ENCODE measurements at places on chromosomes 3 and 15.

DNA sequence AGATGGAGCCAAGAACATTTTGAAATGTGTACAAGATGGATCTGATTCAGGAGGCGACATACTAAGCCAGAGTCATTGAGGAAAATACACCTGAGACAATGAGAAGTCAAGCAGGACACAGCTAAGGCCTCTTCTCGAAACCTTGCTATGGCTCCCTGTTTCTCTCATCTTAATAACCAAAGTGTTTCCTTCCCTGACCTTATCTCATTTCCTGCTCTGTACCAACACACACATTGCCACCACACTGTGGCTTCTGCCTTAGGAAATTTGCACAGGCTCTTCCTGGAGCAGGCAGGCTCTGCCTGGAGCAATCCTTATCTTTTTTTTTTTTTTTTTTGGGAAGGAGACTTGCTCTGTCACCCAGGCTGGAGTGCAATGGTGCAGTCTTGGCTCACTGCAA, 36.6 kb downstream of the OXSM start:
- DNase-seq: no peak

DNA sequence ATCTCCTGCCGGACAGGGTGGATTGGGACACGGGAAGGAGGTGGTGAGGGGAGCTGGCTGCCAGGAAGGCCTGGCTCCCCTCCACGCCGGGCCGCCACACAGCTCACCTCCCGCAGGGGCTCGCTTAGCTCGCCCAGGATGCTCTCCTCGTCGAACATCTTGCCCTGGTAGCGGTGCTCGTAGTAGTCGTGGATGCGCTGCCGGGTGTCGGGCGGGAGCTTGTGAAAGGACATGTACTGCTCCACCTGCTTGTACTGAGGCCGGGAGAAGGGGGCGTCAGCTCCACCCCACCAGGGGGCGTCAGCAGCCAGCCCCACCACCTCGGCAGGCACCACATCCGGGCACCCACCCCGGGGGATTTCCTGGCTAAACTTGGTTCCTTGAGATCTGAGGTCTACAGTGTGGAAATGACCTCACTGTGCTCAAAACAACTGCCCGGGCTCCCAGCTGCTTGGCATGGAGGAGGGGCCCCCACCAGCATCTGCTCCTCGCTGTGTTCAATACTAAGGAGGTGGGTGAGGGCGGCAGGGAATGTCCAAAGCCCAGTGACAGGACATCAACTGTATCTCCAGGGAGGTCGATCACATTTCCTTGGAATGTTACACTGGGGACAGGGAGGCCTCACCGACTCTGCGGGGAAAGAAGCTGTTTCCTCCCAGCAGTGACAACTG, 43.4 kb downstream of the HCN4 start:
- DNase-seq: no peak

DNA sequence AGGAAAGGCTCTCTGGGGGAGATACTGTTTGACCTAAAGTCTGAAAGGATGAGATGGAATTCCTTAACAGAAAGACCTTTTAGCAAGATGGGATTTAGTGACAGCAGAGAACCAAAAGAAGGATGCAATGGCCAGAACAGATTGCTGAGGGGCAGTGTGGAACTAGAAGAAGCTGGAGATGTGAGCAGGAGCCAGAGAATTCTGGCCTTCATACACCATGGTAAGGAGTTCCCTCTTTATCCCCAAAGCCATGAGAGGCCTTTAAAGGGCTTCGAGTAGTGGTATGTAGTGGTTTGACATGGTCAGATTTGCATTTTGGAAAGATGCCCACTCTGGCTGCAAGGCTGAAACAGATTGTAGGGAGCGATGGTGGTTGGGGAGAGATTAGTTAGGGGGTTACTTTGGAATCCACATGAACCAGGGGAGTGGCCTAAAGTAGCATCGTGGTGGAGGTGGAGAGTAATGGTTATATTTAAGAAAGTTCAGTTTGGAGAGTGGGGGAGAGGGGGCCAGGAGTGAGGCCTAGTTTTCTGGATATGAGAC, 34.0 kb upstream of the NPHP3 start:
- DNase-seq: no peak

GRCh38 chr3:49785565-49786356, 581 bp downstream of the IP6K1 start:
- peak; percentile 11 for DNase-seq

- no peak for DNase-seq
These were observed 6.7 kb downstream of the LNP1 start for GRCh38 chr3:100407977-100408532.

DNA sequence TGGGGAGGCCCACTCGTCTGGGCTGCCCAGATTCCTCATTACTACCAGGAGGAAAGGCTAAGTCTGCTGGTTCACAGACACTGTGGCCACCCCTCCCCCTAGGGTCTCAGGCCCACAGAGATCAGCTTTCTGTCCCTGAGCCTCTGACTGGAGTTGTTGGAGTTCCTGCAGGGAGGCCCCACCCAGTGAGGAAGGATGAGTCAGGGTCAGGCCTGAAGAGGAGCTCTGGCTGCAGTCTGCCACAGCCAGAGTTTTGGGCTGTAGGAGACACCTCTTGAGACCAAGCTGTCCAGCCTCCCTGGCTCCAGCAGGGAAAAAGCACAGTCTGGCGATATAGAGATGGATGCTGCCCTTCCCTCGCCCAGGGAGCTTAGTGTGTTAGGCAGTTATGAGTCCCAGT, 720.9 kb upstream of the SEMA6D start:
- no peak for DNase-seq

DNA sequence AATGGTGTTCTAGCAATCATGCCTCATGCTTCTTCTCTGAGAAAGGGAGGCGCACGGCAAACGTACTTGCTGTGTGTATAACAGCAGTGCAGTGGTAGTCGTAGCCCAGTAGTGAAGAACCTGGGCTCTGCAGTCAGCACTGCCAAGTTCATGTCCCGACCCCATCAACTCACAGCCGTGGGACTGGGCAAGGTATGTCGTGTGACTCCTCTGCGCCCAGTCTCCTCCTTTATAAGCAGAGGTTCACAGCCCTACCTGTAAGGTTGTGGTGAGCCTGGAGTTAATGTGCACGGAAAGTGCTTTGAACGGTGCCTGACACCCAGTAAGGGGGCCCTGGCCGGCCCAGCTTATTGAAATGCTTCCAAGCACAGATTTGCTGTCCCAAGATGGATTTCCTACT, 26.6 kb downstream of the EHD4 start:
- DNase-seq: no peak

DNA sequence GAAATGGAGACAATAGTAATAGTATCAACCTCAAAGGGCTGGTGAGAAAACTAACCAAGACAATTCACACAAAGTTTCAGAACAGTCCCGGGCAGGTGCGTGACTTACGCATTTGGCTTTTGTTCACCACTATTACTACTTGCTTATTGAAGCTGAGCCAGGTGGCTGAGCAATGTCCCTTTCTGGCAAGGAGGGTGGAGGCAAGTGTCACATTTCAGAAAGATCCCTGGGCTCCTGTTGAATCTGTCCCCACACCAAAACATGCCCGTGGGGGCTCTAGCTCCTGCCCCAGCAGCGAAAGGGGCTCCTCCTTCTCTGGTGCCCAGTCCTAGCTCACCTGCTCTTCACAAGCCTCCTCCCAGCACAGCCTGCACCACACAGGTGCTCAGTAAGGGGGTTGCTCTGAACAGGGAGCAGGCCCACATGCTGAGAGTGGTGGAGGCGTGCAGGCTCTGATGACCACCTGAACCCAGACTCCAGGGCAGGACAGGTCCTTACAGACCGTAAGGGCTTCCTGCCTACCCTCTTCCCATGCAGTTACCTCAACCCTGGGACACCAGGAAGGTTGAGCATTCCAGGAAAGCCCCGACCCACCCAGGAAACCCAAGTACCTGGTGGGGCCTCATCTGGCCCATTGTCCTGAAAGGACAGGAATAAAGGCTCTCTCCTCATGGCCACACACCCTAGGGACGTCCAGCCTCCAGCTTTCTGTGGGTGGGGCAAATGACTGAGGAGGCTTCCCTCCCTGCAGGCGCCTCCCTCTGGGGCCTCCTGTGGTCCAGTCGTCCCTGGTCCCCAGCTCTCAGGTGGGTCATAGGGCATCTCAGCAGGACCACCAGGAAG, 32.6 kb downstream of the SEMA7A start:
- DNase-seq: peak; percentile 52

GRCh38 chr3:130971208-130971607, 55.4 kb downstream of the ASTE1 start:
- no peak for DNase-seq

- no peak for DNase-seq
These were observed 4.9 kb upstream of the NUP210 start for GRCh38 chr3:13424865-13425617.

DNA sequence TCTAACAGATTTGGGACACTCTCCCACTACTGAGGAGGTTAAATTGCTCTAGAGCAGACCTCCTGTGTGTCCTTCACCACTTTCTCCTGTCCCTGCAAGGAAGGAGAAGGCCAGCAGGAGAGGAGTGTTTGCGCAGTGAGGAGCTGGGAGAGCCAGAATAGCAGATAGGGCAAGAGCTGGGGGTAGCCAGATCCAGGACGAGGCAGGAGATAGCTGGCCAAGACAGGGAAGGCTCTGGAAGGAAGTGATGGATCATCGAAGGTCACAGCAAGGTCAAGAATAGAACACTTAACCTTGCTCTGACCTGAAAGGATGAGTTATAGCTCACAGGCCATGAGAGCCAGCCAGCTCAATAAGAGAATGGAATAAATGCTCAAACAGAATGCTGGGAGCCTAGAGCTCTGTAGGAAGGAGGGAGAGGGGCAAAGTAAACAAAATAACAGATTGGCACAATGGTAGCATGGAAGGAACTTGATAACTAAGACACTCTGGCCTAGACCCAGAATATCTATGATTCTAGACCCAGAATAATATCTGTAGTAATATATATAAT, 37.5 kb upstream of the FSIP1 start:
- DNase-seq: no peak

- no peak for DNase-seq
These were observed 78.8 kb upstream of the TCF12 start for GRCh38 chr15:56839641-56840040.

DNA sequence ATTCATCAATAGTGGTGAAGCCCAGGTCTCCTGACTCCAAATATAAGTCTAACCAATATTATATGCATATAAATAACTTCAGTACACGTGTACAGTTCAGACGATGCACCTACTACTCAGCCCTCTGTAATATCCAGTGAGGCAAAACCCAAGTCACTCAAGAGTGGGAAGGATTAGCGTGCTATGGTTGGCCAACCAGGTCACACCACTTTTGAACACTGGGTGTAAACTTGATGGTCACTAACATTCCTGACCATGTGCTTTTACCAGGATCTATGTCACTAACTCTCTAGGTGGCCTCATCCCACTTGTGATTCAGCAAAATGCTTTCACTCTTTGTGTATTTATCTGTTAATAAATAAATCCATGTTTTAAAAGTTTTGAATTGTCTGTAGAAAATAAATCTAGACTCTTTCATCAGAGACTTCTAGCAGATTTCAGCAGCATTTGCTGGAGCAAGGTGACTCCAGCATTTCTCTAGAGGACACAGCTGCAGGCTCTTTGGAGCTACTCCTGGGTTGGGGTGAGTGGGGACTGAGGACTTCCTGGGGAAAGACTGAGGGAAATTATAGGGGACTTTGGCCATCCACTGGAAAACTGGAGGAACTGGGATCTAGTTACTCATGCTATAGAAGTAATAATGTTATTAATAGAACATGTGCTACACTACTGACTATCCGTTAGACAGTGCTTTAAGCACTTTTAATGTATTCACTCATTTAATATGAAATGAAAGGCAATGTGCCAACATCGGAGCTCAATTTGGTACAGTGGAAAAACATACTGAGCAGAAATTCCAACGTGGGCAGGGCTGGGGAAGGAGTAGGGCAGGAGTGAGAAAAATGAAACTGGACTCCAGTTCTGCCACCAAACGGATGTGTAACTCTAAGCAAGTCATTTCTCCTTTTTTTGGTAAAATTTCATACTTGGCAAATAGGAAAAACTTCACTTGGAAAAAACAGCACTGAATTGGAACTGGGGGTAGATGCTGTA, 97.9 kb downstream of the RORA start:
- no peak for DNase-seq

DNA sequence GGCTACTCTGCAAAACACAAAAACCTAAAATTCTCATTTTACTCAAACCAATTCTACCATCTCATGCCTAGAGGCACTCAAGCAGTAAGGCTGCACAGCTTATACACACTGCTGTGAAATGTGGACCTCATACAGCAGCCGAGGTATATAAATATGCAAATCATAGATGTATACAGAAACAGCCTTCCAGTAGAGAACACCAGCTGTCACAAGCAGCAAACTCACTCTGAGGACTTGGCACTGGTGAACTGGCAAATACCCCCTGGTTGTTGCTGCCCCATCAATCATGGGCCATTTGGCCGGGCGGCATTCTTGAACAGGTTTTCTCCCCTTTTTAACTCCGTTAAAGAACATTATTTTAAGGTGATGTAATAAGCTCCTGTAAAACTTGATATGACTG, 378.0 kb downstream of the LSAMP start:
- no peak for DNase-seq

DNA sequence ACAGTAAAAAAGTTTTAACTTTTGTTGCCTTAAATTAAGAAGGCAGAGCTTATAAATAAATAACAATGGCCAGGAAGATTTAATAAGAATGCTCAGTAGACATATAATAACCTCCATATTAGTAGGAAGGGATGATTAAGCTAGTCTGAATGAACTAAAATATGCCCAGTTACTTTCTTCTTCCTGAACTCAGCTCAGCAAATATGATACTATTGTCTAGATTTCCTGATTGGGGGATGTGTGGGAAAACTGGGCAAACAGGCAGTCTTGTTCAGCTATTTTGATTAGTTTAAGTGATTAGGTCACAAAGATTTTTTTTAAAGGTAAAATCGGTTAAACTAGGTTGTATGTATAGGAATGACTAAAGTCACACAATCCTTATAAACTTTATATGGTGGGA, 167.2 kb upstream of the SLC2A2 start:
- no peak for DNase-seq

DNA sequence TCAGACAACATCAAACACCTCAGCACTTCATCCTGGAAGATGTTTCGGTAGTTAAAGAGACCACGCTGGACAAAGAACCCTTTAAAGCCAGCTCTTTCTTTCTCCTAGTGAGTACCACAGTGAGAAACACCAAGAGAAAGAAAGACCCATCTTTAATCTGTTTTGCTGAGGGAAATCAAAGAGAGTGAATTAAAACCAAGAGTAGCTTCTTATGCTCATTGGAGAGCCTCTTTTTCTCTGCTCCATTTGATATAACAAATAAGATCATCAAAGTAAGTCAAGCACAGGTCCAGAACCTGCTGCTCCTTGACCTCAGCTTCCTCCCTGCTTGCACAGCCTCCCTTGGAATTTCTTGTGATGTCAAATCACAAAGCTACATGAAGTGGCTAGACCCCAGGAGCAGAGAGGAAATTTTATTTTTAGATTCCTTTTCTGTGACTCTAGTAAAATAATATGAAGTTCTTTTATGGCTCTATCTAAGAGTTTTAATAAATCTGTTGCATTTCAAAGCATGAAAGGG, 436.4 kb downstream of the C3orf38 start:
- DNase-seq: no peak

Measured in stimulated activated CD4-positive, alpha-beta T cell treated with anti-CD3 and anti-CD28 coated beads, Interleukin-15, amount 100 ng/mL, for 48 hours (primary cell).